ENCODE measurements at places on chromosomes 13 and 19.

- DNase-seq = no peak
Measured at GRCh38 chr13:58500938-58501337, 869.4 kb downstream of the PCDH17 start.

DNA sequence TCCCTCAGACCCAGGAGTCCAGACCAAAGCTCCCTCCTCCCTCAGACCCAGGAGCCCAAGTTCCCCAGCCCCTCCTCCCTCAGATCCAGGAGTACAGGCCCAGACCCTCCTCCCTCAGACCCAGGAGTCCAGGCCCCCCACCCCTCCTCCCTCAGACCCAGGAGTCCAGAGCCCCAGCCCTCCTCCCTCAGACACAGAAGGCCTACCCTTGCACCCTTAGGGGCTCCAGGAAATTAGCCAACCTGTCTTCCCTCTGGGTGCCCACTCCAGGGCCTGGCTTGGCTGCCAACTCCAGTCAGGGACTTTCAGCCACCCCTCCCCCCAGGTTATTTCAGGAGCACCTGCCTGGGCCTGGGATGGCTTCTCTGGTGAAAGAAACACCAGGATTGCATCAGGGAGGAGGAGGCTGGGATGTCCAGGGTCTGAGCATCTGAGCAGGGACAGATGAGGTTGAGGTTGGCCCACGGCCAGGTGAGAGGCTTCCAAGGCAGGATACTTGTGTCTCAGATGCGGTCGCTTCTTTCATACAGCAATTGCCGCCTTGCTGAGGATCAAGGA, at the start of gene FGF21:
TSS of gene FGF21 (plus strand) at position 441 of the 558 bp plus-strand sequence. CDS start 713 bp downstream, outside the sequence.
- DNase-seq = no peak

DNA sequence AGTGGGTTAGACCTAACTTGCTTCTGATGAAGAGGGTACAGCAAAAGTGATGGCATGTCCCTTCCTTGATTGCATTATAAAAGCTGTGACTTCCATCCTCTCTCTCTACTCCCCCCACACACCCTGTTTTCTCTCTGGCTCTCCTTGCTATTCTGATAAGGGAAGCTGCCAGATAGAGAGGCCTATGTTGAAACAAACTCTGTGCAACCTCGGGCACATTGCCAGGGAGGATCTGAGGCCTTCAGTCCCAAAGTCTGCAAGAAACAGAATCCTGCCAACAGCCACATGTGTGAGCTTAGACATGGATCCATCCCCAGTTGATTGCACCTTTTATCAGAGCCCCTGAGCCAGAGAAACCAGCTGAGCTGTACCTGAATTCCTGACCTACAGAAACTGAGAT, 44.8 kb upstream of the ARGLU1 start:
- DNase-seq = no peak

GRCh38 chr19:3336680-3337523, 29.5 kb upstream of the NFIC start:
- peak; percentile 98 for DNase-seq

GRCh38 chr13:67161176-67161575, 69.0 kb downstream of the PCDH9 start:
- DNase-seq = no peak

- no peak for DNase-seq
Measured at GRCh38 chr19:19816679-19817078, 4.9 kb downstream of the ZNF506 start.

DNA sequence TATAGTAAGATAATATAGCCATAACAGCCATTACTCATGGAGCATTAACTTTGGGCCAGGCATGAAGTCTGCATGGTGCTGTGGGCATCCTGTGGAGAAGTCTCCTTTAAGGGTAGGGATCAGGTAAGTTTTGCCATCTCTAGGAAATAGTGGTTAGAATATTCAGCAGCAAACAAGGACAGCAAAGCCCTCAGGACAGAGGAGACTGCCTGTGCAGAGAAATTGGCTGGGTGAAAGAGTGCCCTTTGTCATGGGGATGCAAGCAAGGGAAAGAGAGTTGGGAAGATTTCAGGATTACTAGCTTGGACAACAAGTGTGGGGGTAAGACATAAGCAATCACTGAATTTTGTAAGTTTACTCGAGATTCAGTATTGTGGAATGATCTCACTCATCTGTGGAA, 15.7 kb upstream of the OBI1 start:
- DNase-seq = no peak

DNA sequence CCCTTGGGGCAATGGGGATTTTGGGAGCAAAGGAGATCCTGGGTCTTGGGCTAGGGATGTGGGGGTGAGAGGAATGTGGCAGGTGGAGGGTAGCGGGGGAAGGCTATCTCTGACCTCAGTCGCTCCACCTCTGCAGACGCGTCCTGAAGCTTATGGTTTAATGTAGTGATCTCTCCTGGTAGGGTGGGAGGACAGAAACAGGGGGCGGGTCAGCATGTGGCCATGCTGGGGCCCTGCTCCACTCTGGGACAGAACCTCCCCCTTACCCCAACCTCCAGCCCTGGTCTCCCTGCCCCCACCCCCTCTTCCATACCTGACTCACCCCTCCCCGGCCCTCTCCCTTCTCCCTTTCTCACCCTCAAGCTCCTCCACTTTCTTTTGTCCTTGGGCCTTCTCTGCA, 1.4 kb downstream of the BST2 start:
- DNase-seq = no peak

- no peak for DNase-seq
Measured at GRCh38 chr13:41590643-41591042, 133.3 kb downstream of the RGCC start.

- no peak for DNase-seq
Measured at GRCh38 chr13:52931131-52931530, 82.7 kb upstream of the PCDH8 start.

- DNase-seq = no peak
Measured at GRCh38 chr19:1261538-1261797, 7.7 kb upstream of the CIRBP start.

DNA sequence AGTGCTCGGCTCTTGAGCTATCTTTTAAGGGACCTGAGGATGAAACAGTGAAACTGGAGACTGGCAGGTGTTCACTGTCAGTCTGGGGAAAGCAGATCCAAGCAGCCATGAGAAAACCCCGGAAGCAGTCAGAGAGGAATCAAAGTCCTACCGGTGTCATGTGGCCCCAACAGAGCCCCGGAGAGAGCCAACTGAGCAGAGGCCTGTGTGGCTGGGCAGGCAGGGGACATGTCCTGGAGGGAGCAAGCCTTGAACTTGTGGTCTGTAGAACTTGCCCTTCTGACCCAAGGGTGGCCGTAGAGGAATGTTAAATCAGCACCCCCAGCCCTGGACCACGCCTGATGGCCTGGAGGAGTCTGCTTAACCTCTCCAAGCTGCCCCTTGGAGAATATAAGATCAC, 113.7 kb upstream of the ZNF507 start:
- DNase-seq = no peak

DNA sequence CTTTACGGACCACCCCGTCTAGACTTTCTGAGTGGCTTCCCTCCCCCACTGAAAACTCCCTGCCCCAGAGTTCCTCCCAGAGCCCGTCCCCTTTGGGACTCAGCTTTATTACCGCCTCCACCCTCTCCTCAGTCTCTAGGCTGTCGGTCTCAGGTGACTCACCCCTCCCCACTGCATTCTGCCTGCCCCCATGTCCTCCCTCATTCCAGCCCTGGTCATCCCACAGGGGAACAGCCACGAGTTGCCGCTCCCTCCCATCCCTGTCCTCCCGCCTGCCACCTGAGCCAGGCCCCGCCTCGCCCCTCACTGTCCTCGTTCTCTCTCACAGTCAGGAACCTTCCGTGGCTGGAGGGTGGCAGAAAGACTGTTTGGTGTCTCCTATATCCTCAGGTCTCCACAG, 57.3 kb downstream of the SMARCA4 start:
- DNase-seq = peak; percentile 26

GRCh38 chr19:35178701-35179100, 24.2 kb downstream of the FXYD5 start:
- no peak for DNase-seq

- DNase-seq = no peak
Measured at GRCh38 chr13:47723898-47724297, 277.2 kb downstream of the SUCLA2 start.

DNA sequence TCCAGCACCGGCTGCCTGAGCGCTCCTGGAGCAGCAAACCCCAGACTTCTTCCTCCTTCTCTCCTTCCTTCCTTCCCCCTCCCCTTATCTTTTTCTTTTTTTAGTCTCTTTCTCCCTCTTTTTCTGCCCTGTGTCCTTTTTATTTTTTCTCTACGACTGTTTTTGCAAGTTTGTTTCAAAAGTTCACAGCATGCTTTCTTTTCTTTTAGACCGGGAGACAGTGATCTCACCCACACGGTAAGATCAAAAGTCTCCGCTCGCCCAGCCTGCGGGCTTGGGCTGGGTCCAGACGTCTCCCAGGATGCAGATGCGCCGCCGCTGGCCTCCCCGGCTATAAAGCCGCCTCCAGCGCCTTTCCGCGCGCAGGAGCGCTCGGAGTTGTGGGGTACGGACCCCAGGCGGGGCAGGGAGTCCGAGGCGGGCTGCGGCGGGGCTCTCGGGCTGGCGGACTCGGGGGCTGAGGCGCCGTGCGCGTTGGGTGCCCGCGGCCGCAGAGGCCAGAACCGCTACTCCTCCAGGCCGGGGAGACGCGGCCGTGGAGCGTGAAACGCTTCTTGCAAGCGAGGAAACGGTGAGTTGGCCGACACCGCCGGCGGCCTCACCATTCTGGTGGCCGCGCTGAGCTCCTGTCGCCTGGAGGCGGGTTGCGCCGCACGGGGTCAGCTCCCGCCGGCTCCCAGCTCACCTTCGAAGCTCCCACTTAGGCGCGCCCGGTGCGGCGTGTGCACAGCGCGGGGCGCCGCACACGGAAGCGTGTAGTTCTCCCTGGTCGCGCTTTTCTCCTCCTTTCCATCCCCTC, 2.0 kb upstream of the TSHZ3 start:
- peak; percentile 41 for DNase-seq

All from prostate gland (tissue), 2 donors.